ENCODE measurements at places on chromosomes 1 and 21. TPM values are rescaled to one million over a fixed set of nuclear protein-coding genes. Genes with fewer than 3 reads are reported as not detected.

The SLAMF8 gene
- total RNA-seq = 15.4 TPM

The LAX1 gene
- 0.88 TPM for total RNA-seq

GRCh38 chr1:54302951-54303843 lies 103.0 kb downstream of the SSBP3 start:
- no peak for DNase-seq

DNA sequence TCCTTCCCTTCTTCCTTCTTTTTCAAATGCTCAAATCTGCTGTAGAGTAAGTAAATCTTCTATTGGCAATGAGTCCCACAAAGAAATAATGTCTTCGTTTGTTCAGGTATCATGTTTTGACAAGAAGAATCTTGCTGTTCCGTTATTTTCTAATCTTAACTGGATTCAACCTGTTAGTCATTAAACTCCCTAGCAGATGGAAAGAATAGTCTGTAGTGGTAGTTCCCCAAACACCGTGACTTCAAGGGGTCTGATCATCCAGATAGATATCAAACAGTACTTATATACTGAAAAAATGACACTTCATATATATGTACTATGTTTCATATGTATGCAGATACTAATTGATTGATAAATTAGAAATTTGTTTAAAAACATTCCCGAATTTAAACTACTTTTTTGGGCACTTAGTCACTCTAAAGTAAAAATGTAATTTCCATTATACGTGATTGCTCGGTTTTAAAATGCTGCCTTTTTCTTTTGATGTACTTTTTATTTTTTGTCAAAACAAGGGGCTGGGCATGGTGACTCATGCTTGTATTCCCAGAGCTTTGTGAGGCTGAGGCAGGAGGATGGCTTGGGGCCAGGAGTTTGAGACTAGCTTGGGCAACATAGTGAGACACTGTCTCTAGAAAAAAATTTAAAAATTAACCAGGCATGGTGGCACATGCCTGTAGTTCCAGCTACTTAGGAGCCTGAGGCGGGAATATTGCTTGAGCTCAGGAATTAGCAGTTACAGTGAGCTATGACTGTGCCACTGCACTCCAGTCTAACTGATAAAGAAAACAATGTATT lies 335.7 kb upstream of the SNX7 start:
- DNase-seq = no peak

DNA sequence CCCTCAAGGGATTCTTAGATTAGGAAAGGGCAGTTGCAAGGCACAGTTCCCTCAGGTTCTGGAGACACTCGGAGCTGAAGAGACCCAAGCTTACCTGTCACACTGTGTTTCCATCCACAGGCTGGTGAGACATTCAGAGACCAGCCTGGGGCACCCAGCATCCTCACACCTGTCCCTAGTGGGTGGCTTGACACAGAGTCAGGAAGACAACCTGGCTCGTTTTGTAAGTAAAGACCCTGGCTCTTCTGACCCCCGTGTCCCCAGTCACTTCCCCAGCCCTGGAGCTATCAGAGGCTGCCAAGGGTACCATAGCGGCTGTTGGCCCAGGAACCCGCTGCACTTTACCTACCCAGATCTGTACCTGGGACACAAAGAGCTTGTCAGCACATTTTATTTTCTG lies 409.8 kb downstream of the MATN1 start:
- no peak for DNase-seq

DNA sequence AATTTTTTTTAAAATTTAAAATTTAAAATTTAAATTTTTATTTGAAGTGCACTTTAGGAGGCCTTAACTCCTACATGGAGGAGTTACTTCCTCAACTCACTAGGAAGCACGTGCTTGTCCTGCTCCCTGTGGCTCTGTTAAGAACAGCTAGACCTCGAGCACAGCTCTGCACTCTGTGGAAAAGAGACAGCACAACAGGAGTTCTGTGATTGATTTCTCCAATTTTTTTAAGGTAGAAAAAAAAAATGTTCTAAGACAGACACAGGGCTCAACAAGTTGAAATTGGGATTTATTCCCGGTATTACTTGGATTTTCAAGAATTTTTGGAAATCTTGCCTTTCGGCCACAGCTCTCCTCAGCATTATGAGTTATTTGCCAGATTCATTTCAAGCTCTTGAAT lies 356.6 kb upstream of the LYPLAL1 start:
- DNase-seq = no peak

Measured in breast epithelium (tissue), 4 donors.